ENCODE measurements at places on chromosomes 7 and 10. TPM values are rescaled to one million over a fixed set of nuclear protein-coding genes. Genes with fewer than 3 reads are reported as not detected.

DNA sequence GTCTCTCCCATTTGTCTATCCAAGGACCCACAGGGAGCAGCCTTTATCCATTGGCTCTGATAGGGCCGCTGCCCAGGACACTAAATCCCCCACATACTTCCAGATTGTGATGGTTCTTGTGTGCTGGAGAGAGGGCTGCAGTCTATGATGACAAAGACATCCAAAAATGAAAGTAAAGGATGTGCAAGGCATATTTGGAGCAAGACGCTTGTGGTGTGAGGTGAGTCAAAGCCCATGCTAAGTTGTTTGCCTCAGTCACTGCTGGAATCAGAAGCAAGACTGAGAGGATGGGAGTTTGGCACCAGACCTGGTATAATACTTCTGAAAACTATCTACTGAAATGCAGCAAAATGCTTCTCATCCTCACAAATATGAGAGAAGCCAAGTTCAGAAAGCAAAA lies 22.7 kb downstream of the ZNF22 start:
- no peak for DNase-seq
- no peak overlapping the region for H3K4me3 ChIP-seq
- H3K27ac ChIP-seq, result no peak overlapping the region
- H3K27me3 ChIP-seq, result peaks cover 3% of the 10 kb centered on the region

DNA sequence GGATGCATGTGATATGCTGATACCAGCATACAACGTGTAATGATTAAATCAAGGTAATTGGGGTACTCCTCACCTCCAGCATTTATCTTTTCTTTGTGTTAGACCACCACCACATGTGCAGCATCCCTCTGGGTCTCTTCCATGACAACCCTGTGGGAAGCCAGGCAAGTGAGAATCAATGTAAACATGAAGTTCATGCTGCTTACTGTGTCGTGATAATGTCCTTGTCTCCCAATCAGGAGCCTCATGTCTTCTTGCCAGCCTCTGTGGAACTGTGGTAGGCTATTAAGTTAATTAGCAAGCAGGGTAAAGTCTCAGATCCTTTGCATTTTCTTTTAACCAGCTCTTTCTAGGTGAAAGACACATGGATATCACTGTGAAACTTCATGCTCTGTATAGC lies 126.7 kb downstream of the TES start:
- no peaks in the 10 kb centered on the region for H3K36me3 ChIP-seq
- H3K4me3 ChIP-seq, result no peak overlapping the region
- no peak for DNase-seq
- H3K4me1 ChIP-seq, result no peaks in the 10 kb centered on the region

- DNase-seq, result no peak
- H3K4me1 ChIP-seq, result no peaks in the 10 kb centered on the region
These were observed 28.2 kb downstream of the STRIP2 start for GRCh38 chr7:129462420-129462819.

GPC2 gene
- total RNA-seq, result 39.0 TPM

COL28A1 gene
- total RNA-seq, result 0.33 TPM

TMEM130 gene
- not detected for total RNA-seq

ADCY1 gene
- not detected for total RNA-seq

CROT gene
- total RNA-seq, result 16.9 TPM

All from naive thymus-derived CD8-positive, alpha-beta T cell (primary cell).